Prostate gland (tissue), 2 donors: ENCODE measurements at places on chromosomes 1 and 21.
A peak's percentile ranks its signal among the peaks of the same experiment; 100 is the strongest.

DNA sequence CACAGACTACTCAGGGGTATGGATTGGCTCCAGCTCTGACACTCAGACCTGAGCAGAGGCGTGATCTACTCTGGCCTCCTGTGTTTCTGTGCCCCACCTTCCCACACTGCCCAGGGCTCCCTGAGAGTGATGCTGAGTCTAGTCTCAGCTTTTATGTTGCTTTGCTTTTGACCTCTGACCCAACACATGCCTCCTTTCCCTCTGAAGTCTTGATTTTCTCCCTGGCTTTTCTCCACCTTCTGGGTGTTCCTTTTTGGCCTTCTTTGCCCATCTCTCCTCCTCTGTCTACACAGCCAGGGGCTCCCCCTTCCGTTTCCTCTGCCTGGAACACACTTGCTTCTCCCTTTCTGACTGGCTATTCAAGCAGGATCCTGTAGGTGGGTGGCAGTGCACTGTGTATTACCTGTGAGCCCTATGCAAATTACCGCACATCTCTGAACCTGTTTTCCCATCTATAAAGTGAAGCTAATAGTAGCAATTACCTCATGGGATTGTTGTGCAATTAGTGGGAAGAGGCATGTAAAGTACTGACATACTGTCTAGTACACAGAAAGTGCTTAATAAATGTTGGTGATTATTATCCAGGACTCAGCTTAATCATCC is 13.7 kb upstream of the MEX3A start:
- no peak overlapping the region for H3K4me3 ChIP-seq
- no peak overlapping the region for H3K27ac ChIP-seq
- no peaks in the 10 kb centered on the region for H3K27me3 ChIP-seq
- H3K4me1 ChIP-seq: no peaks in the 10 kb centered on the region
- no peaks in the 10 kb centered on the region for H3K36me3 ChIP-seq

- no peaks in the 10 kb centered on the region for H3K4me1 ChIP-seq
- no peaks in the 10 kb centered on the region for H3K36me3 ChIP-seq
- H3K27ac ChIP-seq: no peak overlapping the region
Measured at GRCh38 chr1:235838021-235838420, 28.7 kb downstream of the LYST start.

- no peaks in the 10 kb centered on the region for H3K27me3 ChIP-seq
- H3K27ac ChIP-seq: peak overlapping the region; percentile 50
- peaks cover 3% of the 10 kb centered on the region for H3K4me1 ChIP-seq
- peaks cover 3% of the 10 kb centered on the region for H3K36me3 ChIP-seq
Measured at GRCh38 chr1:45643978-45644377, 20.1 kb upstream of the CCDC17 start.

DNA sequence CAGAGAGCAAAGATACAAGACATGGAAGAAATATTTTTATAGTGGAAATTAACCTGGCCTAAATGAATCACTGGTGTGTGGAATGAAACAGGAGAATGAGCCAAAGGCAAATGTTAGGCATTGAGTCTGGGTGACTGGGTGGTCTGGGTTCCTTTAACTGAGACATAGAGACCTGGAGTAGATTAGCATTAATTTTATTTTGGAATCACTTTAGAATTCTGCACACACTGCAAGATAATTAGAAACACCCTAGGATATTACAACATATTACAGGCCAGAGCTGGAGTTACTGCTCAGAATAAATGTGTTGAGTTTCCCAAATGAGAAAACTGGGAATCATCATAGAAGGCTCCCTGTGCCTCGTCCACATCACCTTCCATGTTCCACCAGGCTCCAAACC is 85.5 kb downstream of the PLPPR5 start:
- no peaks in the 10 kb centered on the region for H3K36me3 ChIP-seq
- H3K27ac ChIP-seq: no peak overlapping the region
- no peak for DNase-seq

DNA sequence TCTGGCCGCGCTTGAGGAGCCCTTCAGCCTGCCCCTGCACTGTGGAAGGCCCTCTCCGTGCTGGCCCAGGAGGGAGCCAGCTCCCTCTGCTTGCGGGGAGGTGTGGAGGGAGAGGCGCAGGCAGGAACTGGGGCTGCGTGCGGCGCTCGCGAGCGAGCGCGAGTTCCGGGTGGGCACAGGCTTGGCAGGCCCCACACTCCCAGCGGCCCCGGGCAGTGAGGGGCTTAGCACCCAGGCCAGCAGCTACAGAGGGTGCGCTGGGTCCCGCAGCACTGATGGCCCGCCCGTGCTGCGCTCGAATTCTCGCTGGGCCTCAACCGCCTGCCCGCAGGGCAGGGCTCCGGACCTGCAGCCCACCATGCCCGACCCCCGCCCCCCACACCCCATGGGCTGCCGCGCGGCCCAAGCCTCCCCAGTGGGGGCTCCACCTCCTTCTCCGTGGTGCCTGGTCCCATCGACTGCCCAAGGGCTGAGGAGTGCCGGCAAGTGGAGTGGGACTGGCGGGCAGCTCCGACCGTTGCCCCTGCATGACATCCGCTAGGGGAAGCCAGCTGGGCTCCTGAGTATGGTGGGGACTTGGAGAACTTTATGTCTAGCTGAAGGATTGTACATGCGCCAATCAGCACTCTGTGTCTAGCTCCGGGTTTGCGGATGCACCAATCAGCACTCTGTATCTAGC is 46.0 kb downstream of the COL24A1 start:
- no peaks in the 10 kb centered on the region for H3K27me3 ChIP-seq
- H3K27ac ChIP-seq: no peak overlapping the region
- H3K4me1 ChIP-seq: peaks cover under 1% of the 10 kb centered on the region
- DNase-seq: no peak
- no peaks in the 10 kb centered on the region for H3K36me3 ChIP-seq
- no peak overlapping the region for H3K4me3 ChIP-seq

DNA sequence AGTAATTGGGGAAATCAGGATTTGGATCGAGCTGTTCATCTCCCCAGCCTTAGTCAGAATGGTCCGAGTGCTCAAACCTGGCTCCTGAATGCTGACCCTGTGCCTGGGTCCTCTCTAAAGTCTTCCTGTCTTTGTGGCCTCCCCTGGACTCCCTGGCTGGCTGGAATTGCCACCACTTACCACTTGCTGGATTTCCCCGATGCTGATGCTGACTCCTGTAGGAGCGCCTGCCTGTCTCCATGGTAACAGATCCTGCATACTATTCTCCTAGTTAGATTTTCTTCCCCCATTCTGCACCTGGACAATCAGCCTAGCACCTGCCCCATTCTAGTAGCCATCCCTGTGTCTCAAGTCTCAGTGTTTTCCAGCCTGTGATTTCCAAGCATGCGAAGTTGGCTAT is 382.2 kb upstream of the ESRRG start:
- H3K27me3 ChIP-seq: no peaks in the 10 kb centered on the region
- H3K36me3 ChIP-seq: no peaks in the 10 kb centered on the region
- H3K4me3 ChIP-seq: no peak overlapping the region
- H3K4me1 ChIP-seq: no peaks in the 10 kb centered on the region
- no peak for DNase-seq

DNA sequence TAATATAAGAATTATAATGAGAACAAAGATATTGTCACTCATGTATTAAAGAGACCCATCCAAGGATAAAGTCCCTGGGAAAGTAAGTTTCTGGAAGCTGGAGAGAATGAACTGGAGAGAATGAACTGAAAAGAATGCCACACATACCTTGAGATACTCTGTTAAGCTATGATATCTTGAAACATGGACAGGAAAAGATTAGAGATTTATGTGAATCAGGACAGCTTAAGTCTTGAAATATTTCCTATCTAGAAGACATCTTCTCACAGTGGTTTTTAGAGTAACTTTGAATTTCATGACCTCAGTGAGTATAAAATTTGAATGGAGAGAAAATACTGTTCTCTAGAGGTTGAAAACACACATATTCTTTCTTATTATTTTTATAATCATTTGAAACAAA is 201.3 kb upstream of the HMCN1 start:
- no peak overlapping the region for H3K4me3 ChIP-seq
- no peaks in the 10 kb centered on the region for H3K36me3 ChIP-seq
- H3K27ac ChIP-seq: no peak overlapping the region
- DNase-seq: no peak

GRCh38 chr1:75980972-75981897 is 49.0 kb upstream of the ASB17 start:
- DNase-seq: no peak
- no peaks in the 10 kb centered on the region for H3K4me1 ChIP-seq
- no peaks in the 10 kb centered on the region for H3K27me3 ChIP-seq
- H3K27ac ChIP-seq: no peak overlapping the region

DNA sequence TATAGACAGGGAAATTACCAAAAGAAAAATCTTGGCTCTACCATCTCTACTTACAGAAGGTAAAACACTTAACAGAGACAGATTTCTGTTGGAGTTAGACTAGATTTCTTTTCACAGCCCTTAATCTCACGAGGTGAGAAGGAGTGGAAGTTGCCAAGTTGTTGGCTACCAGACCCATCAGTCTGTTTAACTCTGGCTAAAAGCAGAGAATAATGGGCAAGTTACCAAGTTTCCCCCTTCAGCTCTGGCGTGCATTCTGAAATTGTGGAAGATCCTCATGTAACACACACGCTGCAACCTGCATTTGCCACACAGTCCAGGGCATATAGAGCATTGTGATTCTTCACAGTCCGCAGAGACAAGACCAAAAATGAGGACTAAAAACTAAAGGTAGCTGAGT is 49.3 kb downstream of the STX6 start:
- no peaks in the 10 kb centered on the region for H3K4me1 ChIP-seq
- no peak overlapping the region for H3K4me3 ChIP-seq
- no peak for DNase-seq
- no peaks in the 10 kb centered on the region for H3K36me3 ChIP-seq
- no peaks in the 10 kb centered on the region for H3K27me3 ChIP-seq

DNA sequence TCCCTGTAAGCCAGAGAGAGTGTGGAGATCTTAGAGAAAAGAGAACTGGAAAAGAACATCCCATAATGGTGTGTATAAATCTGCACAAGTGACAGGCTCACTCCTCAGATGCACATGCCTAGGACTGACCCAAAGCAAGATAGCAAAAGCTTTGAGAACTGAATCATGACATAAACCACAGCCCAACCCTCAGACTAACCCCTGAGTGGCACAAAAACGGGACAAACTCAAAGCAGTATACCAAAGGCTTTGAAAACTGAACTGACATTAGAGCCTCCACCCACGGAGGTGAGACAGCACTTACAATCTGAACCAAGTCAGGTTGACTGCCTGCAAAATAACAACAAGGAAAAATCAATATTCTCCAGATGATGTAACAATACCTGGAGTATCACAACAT is 70.8 kb downstream of the TIAM1 start:
- H3K27me3 ChIP-seq: no peaks in the 10 kb centered on the region
- H3K36me3 ChIP-seq: no peaks in the 10 kb centered on the region
- no peaks in the 10 kb centered on the region for H3K4me1 ChIP-seq
- no peak for DNase-seq
- no peak overlapping the region for H3K27ac ChIP-seq

DNA sequence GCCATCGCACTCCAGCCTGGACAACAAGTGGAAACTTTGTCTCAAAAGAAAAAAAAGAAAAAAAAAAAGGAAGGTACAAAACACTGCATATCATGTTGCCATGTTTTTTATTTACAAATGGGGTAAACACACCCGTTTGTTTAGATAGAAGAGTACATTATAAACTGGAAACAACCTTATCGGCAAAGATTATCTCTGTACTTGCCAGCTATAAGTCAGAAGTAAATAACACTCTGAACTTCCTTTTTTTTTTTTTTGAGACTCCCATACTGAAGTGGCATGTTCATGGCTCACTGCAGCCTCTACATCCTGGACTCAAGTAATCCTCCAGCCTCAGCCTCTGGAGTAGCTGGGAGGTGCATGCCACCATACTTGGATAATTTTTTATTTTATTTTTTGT is 21.9 kb downstream of the USP48 start:
- H3K36me3 ChIP-seq: no peaks in the 10 kb centered on the region
- no peak overlapping the region for H3K4me3 ChIP-seq
- no peak for DNase-seq
- H3K27me3 ChIP-seq: no peaks in the 10 kb centered on the region

GRCh38 chr1:112445596-112445995 is 49.6 kb downstream of the CTTNBP2NL start:
- no peak for DNase-seq
- H3K27ac ChIP-seq: no peak overlapping the region
- H3K4me3 ChIP-seq: no peak overlapping the region
- H3K27me3 ChIP-seq: no peaks in the 10 kb centered on the region
- no peaks in the 10 kb centered on the region for H3K36me3 ChIP-seq

DNA sequence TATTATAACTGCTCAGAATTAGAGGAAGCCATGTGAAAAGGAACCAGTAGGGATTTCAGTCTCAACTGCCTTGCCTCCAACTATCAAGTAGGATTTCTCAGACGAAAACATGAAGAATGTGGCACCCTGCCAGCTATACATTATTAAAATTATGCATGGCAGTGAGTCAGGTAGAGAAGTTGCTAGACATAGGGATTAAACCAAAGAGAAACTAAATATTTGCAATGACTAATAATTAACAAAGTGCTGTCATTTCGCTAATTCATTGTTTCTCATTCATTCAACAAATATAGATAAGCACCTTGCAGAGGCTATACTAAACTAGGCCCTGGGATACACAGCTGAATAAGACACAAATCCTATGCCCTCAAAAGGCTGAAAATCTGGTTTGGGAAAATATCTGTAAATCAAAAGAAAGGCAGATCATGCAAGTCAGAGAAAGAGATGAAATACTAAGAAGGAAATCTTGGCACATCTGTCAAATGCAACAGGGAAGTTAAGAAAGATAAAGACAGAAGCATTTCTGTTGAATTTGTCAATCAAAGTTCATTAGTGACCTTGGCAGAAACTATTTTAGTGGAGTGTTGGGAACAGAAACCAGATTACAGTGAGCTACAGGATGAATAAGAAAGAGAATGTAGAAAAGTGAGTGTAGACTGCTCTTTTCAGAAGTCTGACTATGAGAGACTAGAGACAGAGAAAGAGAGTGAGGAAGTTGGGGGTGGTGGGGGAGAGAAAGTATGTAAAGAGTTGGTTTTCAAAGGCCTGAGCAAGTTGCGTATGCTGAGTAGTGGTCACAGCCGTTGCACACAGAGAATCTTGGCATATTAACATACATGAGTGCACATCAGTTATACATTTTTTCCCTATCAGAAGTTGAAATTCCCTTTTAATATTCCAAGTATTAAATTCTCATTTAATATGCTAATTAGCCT is 14.7 kb upstream of the NBPF11 start:
- no peak for DNase-seq
- H3K36me3 ChIP-seq: no peaks in the 10 kb centered on the region
- no peaks in the 10 kb centered on the region for H3K4me1 ChIP-seq
- no peaks in the 10 kb centered on the region for H3K27me3 ChIP-seq
- H3K4me3 ChIP-seq: no peak overlapping the region

GRCh38 chr1:244050014-244050834 is 859 bp upstream of the ZBTB18 start:
- H3K27me3 ChIP-seq: no peaks in the 10 kb centered on the region
- H3K27ac ChIP-seq: peak overlapping the region; percentile 61
- H3K4me1 ChIP-seq: no peaks in the 10 kb centered on the region
